ENCODE measurements at places on chromosomes 3 and 15.

DNA sequence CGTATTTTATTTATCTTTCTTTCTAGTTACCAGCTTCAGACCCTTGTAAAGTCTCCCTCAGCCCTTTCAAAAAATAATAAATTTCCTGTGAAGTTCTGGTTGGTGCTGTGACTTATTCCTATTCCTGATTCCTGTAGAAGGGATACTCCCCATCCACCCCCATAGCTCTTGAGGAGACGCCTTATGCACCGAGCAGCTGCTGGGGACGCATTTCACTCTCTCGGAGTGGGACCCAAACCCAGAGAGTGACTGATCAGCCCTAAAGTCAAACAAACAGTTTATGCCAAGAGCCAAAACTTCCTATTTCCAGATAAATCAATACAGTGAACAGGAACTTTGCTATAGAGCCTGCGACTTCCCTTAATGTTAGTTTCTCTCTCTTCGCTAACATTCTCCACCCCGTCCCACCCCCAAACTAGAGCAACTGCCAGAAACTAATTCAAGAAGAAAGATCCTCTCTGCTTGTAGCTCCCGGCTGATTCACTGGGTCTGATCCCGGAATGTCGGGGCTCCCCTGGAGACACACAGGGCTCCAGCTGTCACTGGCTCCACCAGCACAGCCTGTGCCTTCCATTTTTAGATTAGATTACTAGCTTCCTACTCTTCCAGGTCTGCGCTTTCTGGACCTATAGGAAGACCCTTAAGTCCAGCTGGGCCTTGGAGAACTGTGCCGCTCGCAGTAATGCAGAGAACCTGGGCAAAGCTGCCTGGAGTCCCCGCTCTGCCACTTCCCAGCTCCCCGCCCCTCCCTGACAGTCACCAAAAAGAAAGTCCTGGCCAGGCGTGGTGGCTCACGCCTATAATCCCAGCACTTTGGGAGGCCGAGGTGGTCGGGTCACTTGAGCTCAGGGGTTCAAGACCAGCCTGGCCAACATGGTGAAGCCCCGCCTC is 45.2 kb downstream of the KLHL25 start:
- no peak for DNase-seq

DNA sequence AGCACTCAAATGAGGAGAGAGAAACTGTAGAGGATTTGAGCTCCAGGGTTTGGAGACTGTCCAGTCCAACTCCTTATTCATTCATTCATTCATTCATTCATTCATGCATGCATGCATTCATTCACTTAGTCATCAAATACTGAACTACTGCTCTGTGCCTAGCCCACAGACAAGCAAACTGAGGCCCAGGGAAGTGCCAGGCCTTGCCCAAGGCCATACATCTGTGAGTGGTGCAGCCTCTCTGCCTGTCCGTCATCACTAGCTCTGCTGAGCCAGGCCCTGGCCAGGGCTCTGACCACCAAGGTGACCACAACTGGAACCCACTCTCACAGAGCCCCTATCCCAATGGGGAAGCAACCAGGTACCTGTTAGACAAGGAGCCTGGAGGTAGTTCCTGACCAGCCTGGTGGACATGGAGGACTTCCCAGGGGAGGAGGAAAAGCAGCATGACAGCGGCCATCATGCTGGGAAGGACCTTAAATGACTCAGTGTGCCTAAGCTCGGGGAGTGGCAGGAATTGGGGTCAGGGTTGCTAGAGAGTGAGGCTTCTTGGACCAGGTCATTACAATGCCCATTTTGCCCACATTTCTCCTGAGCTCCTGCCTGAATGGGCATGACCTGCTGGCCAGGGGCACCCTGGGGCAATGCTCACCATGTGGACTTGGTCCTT is 27.5 kb upstream of the RPL29 start:
- DNase-seq, result no peak

DNA sequence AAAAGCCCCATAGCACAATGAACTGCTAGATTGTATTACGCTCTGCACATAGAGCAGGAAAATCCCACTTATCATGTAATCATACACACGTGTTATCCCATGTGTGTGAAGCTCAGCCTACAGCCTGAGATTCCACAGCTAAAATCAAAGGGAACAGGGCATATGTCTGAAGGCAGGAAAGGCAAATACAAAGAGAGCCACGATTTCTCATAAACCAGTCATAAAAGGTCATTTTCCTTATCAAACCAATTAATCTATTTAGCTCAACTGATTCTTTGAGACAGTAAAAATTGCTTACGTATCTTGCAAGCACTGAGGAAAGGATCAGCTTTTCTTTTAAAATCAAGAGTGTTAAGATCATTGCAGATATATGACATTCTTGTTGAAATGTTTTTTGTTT is 199.5 kb upstream of the TBL1XR1 start:
- no peak for DNase-seq

DNA sequence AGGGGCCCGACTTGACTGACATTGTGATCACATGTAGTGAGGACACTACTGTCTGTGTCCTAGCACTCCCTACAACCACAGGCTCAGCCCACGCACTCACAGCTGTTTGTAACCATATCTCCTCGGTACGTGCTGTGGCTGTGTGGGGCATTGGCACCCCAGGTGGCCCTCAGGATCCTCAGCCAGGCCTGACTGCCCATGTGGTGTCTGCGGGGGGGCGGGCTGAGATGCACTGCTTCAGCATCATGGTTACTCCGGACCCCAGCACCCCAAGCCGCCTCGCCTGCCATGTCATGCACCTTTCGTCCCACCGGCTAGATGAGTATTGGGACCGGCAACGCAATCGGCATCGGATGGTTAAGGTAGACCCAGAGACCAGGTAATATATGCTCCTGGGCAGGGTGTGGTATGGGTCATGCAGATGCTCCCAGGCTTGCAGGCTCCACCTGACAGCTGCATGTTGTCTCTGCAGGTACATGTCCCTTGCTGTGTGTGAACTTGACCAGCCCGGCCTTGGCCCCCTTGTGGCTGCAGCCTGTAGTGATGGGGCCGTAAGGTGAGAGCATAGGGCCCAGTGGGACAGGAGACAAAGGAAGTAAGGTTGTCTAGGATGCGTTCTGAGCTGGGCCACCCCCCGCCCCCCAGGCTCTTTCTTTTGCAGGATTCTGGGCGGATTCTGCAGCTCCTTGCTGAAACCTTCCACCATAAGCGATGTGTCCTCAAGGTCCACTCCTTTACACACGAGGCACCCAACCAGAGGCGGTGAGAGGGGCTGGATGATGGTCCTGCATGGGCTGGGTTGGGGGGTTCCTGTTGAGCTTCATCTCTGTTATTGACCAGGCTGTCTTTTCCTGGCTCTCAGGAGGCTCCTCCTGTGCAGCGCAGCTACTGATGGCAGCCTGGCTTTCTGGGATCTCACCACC is 4.4 kb downstream of the DALRD3 start:
- DNase-seq, result no peak

- DNase-seq, result no peak
These were observed 45.0 kb downstream of the ZMAT3 start for GRCh38 chr3:179026636-179027035.

- no peak for DNase-seq
These were observed 19.3 kb downstream of the C3orf85 start for GRCh38 chr3:109155828-109156227.

GRCh38 chr15:38225381-38225780 is 27.3 kb upstream of the SPRED1 start:
- DNase-seq, result no peak
